CD4-positive, alpha-beta memory T cell (primary cell): ENCODE measurements at places on chromosomes 6 and 20.

DNA sequence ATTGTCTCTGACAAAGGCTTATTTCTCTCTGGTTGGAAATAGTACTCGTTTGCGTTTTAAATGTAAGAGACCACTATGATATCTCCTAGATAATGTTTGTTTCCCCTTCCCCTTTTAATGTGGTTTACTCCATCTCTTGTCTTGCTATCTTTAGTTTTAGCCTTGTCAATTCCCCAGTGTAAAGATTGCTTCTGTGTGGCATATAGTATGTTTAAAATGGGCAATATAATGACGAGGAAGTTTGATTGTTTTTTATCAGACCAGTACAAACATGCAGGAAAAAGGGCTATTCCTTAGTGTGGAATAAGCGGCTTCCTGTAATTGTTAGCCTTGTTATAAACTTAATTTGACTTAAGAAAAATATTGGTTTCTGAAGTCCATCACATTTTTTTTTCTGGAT, 3.1 kb downstream of the QKI start:
- DNase-seq, result no peak

GRCh38 chr6:165701564-165702354, 38.7 kb upstream of the PDE10A start:
- no peak for DNase-seq

- no peak for DNase-seq
Measured at GRCh38 chr20:17676942-17677341, 5.1 kb downstream of the RRBP1 start.

DNA sequence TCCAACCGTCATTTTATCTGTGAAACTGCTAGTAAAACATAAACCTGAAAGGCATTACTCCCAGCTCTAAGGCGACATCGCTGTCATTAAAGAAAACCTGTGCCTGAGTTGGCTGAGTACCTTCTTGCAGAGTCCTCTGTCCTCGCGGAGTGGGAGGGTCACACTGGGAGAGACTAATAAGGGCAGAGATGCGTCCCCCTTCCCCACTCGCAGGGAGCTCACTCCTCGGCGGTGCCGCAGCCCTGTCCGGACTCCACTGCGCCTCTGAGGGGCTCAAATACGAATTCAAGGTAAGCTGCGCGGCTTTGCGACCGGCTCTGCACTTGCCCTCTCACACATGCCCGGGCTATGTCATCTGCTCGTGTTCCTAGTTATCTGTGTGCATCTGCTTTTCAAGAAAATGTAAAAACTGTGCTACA, at the start of gene COL19A1:
COL19A1 (plus strand) TSS at position 206 of the 419 bp plus-strand sequence. CDS start 13,012 bp downstream, outside the sequence.
- peak; percentile 35 for DNase-seq

DNA sequence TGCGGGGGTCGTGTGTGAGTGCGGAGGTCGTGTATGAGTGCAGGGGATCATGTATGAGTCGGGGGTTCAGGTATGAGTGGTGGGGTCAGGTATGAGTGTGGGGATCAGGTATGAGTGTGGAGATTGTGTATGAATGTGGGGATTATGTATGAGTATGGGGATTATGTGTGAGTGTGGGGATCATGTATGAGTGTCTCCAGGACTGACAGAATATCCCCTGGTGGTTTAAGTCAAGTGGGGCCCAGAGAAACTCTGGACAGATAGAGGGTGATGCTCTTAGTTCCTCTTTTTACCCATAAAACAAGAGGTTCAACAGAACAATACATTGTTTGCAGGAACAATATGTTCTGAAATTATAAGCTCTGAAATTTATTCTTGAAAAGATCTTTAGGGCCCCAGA, 131.9 kb downstream of the UST start:
- no peak for DNase-seq

GRCh38 chr20:49635866-49636265, 67.9 kb upstream of the PTGIS start:
- DNase-seq, result no peak

DNA sequence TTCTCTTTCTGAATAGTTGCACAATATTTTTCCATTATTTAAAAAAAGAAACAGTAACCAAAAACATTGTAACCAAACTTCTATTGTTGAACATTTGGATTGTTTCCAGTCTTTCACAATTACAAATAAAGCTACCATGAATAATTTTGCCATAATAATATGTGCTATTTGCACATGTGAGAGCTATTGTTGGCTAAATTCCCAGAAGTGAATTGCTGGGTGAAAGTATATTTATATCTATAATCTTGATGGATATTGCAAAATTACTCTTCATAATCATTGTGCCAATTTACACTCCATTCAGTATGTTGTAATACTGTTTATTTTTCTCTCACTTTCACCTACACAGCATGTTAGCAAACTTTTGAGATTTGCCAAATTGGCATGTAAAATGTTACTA, 36.6 kb upstream of the SLC22A16 start:
- DNase-seq, result no peak

DNA sequence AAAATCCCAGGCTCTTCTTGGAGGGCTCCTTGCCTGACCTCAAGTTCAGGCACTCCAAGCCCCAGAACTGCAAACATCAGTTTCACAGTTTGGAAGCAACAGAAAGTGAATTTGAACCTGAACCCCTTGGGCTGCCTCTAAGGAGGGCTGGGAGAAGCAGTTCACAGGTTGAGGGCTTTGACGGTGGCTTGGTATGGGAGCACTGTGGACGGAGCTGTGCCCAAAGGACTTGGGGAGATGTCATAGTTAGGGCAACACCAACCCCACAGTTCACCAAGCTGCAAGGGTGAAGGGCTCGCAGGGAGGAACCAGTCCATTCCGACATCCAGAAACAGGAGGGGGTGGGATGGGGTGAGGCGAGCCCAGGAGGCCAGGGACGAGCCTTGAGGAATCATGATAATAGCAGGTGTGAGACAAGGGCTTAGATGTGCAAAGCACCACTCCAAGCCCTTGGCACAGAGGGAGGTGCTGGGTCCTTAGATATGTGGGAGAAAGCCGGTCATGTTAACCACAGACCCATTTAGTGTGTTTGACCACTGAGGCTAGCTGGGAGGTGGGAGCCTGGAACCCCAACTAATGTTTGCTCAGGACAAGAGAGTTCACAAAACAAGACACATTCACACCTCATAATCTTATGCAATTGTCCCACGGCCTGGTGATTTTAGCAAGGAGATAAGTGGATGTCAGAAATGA, 4.3 kb downstream of the CEBPB start:
- no peak for DNase-seq

GRCh38 chr6:105872249-105872648, 213.9 kb upstream of the PRDM1 start:
- DNase-seq, result no peak

- DNase-seq, result no peak
Measured at GRCh38 chr6:97049253-97050011, 124.9 kb downstream of the KLHL32 start.

GRCh38 chr6:19632786-19633185, 204.4 kb upstream of the ID4 start:
- no peak for DNase-seq

- DNase-seq, result no peak
Measured at GRCh38 chr6:16717275-16717942, 43.9 kb downstream of the ATXN1 start.

DNA sequence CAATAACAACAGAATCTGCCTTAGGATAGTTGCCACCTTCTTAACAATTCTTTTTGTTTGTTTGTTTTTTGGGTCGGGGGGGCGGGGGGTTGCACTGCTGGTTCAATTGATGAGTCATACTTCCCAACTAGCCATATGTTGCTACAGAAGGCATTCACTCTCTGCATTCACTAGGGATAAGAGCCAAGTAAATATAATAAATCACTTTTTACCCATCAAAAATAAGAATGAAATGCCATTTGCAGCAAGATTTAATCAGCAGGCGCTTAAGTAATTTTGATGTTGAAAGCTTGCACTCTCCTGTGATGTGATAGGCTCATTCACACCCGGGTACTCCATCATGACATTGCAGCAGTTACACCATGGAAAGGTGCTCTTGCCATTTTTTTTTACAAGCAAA, 209.8 kb downstream of the HIVEP2 start:
- no peak for DNase-seq

GRCh38 chr6:158939255-158940159, 60.5 kb downstream of the RSPH3 start:
- DNase-seq, result peak; percentile 4

GRCh38 chr6:168785720-168786511, 344.9 kb downstream of the SMOC2 start:
- no peak for DNase-seq

DNA sequence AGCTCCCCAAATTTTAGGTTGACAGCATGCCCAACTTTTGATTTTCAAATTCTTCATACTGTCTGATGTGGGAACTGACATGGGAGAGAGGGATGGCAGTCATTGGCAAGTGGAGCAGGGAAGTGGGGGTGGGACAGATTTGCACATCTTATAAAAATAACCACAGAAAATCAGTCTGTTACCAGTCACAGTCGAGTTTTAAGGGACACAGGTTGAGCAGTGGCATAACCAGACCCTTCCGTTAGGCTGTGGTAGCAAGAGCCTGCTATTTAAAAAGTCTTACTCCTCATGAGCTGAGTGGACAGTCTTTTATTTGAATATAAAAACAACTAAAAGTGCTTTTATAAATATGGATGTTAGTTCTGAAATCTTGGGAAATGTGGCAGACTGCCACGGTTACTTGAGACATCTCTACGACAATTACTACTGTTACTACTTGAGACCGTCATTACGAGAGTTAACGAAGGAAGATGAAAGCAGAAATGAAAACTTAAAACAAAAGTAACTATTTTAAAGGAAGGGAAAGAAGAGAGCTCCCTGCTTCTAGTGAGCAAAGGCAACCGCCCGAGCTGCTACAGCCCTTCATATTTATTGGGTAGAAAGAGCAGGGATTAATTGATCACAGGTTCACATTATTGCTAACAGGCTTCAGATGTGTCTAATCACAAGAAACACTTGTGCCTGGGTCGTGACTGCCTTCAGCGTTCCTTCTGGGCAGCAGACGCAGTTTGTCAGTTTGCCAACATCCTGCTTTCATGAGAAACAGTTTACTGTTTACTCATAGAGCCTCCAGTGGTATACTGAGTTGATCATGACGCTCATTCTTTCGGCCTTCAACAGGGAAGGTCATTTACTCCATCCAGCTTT, 71.3 kb downstream of the EFHC1 start:
- DNase-seq, result no peak

- no peak for DNase-seq
Measured at GRCh38 chr6:138821519-138821918, 25.6 kb downstream of the ECT2L start.

DNA sequence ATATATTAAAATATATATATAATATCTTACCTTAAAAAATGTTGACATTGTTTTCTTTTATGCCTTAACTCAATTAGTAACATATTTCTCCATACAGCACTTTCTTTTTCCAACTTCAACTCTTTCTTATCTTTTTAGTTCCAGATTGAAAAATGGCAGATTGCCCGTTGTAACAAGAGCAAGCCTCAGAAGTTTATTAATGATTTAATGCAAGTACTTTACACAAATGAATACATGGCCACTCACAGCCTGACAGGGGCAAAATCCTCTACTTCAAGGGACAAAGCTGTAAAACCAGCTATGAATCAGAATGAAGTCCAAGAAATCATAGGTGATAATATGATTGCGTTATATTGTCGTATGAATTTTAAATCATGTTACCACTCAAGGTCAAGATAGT, 29.4 kb upstream of the KIAA1586 start:
- DNase-seq, result no peak

DNA sequence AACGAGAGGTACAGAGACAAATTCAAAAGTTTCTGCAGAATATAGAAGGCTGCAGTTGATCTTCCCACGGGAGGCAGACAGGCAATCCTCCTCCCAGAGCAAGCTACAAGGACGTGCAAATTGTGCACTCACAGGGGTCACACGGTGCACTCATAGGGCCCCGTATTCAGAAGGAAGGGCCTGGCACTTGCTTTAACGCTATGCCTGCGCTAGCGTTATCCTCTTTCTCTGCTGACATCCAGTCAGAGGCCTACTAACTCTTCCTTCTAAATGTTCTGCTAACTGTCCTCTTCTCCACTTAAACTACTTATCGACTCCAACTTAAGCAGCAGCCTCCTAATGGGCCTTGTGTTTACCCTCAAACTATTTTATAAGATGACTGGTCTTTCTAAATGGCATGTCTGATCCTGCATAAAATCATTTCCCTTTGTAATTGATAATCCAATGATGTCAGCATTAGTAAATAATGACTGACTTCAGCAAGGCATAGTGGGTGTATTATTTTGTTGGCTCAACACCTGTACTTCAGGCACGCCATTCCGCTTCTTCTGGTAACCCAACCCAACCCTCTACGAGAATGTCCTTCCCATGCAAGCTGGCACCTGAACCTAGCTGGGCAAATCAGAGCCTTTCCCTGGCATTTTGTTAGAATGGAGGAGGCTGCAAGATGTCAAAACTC, 2.2 kb downstream of the IFNGR1 start:
- no peak for DNase-seq

- DNase-seq, result no peak
Measured at GRCh38 chr6:37093728-37094069, 76.3 kb upstream of the PIM1 start.

DNA sequence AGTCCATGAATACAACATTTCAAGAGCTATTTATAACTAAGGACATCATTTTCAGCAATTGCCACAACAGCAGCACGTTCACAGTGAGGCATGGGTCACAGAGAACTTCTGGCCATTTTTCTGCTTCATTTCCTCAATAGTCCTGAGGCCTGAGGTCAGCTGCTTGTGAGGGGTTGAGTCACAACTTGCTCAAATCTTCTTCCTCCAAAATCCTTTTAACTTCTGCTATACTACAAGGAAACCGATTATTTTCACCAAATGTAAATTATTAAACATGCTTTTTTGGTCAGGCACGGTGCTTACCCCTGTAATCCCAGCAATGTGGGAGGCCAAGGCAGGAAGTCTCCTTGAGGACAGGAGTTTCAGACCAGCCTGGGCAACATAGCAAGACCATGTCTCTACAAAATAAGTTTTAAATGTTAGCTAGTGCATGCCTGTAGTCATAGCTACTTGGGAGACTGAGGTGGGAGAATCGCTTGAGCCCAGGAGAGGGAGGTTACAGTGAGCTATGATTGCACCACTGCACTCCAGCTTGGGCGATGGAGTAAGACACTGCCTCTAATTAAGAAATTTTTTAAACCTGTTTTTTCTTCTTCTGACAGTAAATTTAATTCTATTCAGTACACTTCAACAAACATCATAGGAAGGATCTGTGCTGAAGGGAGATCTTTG, 11.1 kb upstream of the SLC16A10 start:
- no peak for DNase-seq

DNA sequence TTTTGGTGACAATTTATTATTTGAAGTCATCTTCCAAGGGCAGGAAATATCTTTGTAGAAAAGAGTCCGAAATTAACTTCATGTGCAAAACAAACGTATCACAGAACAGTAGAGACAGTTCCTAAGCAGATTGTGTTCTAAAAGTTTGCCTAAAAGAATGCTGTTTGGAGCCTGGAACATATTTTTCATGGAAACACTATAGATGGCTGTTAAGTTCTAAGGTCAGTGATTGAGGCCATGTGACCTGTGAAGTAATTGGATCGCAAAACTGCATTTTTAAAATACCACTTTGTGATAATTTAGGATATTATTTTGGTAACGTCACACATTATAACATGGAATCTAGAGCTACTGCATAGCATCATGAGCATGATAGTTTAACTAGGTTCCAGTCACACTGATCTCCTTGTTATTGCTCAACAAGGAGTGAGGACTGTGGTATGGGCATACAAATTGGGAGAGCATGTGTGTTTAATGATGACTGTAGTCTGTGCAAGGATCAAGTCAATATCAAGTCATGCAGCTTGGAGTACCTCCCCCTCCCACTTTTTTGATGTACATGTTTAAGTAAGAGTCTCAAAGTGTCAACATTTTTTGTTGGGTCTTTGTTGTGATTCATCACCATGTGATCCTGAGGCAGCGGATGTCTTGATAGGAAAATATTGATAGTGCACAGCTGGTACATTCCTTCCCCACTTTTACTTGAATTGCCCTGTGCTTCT, 609.3 kb upstream of the CITED2 start:
- no peak for DNase-seq

- peak; percentile 63 for DNase-seq
Measured at GRCh38 chr6:79233611-79234149, 802 bp downstream of the HMGN3 start.
